ENCODE measurements at places on chromosomes 5 and 9. TPM values are rescaled to one million over a fixed set of nuclear protein-coding genes. Genes with fewer than 3 reads are reported as not detected.

The TICAM2 gene
- 0.68 TPM for total RNA-seq

The GRIN3A gene
- not detected for total RNA-seq

The GPR151 gene
- total RNA-seq, result not detected

The PCDHB11 gene
- not detected for total RNA-seq

The FCN1 gene
- total RNA-seq, result not detected

The PCSK1 gene
- not detected for total RNA-seq

The PIP5KL1 gene
- 1.0 TPM for total RNA-seq

The BAAT gene
- not detected for total RNA-seq

The ANKRD18B gene
- not detected for total RNA-seq

The ZNF367 gene
- 23.2 TPM for total RNA-seq

The EQTN gene
- not detected for total RNA-seq
